ENCODE measurements at places on chromosomes 13 and 19.

GRCh38 chr13:40084934-40085333 lies 429.5 kb downstream of the COG6 start:
- no peak for DNase-seq

DNA sequence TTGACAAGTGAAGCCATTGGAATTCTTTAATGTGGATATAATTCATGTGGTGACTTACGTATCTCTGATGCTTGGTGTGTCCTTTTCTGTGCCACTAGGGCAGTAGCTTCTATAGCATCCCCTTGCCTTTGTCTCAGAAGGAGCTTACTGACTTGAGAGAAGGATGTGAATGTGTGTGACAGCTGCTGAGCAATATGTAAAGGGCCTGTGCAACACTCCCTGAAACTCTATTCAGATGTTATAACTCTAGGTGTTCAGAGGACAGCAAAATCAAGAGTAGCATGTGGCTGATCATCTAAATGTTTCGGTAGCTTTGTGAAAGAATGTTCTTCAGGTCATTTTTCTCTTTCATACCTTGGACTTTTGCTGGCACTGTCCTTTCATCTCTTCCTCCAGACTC lies 189.5 kb downstream of the LMO7 start:
- DNase-seq = no peak

- DNase-seq = no peak
Measured at GRCh38 chr19:18301718-18302111, 20.3 kb upstream of the JUND start.

GRCh38 chr19:610801-611480 lies 21.3 kb downstream of the HCN2 start:
- DNase-seq = peak; percentile 54

- no peak for DNase-seq
Measured at GRCh38 chr13:46647512-46648065, 94.6 kb downstream of the LRCH1 start.

GRCh38 chr13:51501096-51501495 lies 48.3 kb upstream of the INTS6 start:
- DNase-seq = no peak

GRCh38 chr19:5454743-5455142 lies 474 bp upstream of the ZNRF4 start:
- no peak for DNase-seq

- no peak for DNase-seq
Measured at GRCh38 chr19:28332886-28333285, 880.1 kb downstream of the UQCRFS1 start.

GRCh38 chr13:55245005-55245644 lies 1895.6 kb upstream of the PRR20A start:
- no peak for DNase-seq

DNA sequence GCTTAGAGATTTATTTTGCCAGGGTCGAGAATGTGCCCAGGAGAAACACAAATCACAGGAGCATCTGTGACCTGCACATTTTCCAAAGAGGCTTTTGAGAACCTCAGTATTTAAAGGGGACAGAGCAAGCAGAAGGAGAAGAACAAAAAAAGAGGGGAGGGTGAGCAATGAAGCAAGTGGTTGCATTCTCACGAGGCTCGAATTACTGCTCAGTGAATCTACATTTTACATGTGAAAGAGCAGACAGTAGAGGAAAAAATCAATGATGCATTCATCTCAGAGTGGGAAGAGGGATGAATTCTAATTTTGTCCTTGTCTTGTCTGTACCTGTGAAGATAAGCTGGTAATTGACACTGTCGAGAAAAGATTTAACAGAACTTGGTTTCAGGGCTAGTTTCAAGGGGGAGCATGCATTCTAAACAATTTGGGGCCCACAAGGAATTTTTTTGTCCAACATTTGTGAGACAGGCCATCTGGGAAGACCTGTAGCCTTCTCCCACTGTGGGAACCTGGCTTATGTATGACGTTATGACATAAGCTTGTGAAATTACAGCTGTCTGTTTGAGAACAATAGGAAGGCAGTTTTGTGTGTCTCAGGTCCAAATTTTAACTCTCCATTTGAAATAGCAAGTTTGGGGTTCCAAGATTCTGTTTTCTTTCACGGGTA lies 855.1 kb downstream of the SLITRK5 start:
- no peak for DNase-seq

GRCh38 chr13:113232208-113233003 lies 23.0 kb downstream of the CUL4A start:
- no peak for DNase-seq

DNA sequence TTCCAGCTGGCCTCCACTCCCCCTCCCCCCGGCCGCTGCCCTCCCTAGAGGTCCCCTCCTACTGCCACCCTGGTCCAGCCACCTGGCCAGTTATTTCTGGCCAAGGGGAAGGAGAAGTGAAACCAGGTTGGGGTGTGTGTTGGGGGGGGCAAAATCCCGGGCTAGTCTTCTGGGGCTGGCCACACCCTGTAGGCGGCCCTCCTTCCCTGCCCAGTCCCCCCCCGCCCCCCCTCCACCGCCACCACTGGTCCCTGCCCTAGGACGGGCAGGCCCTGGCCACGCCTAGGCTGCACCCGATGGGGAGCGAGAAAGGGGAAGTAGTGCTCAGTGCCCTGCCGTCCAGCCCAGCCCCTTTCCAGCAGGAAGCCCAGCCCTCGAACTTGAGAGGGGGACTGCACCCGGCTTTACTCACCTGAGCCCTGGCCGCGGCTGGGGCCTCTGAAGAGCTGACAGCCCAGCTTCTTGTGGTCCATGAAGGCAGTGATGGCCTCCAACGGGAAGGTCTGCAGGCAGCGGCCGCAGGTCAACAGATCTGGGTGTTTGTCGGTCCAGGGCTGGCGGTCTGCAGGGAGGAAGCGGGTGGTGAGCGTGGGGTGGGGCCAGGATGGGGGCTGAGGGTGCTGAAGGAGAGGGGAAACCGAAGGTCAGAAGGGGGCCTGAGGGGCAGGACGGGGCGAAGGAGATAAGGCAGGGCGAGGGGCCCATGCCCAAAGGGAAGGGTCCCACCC lies 813 bp downstream of the ZNF296 start:
- peak; percentile 92 for DNase-seq

- DNase-seq = no peak
Measured at GRCh38 chr19:51450730-51451307, 7.4 kb downstream of the SIGLEC8 start.

DNA sequence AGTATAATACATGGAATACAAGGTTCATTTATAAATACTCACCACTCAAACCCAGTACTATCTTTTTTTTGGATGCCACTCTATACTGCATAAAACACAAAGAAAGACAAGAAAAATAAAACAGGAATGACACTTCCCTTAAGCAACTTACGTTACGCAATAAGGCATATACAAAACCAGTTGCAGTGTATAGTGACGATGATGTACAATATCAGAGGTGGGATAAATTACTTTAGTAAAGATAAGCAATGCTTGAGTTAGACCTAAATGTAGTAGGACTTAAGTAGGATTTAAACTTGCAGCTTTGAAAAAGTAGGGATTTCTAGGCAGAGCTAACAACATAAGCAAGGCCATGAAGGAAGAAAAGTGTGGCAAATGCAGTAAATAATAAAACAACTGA lies 374.9 kb downstream of the SPRY2 start:
- no peak for DNase-seq

DNA sequence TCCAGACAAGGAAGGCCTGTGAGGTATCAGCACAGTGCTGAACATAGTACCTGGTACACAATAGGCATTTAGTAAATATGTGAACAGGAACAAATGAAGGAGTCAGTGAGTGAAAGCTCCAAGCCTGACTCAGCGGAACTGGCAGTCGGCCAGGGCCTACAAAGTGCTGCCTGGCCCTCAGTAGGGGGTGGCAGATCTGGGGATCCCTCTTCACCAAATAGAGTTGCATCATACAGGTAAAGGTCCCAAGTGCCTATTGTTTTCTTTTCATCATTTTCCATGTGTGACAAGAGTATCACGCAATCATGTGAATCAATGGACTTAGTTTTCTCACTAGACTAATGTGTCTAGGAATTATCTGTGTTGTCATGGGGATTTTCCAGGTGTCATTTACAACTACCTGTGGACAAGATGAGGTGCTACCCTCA lies 9.2 kb downstream of the CYP2B6 start:
- peak; percentile 48 for DNase-seq

- no peak for DNase-seq
Measured at GRCh38 chr13:43510956-43511901, 275.5 kb downstream of the ENOX1 start.

DNA sequence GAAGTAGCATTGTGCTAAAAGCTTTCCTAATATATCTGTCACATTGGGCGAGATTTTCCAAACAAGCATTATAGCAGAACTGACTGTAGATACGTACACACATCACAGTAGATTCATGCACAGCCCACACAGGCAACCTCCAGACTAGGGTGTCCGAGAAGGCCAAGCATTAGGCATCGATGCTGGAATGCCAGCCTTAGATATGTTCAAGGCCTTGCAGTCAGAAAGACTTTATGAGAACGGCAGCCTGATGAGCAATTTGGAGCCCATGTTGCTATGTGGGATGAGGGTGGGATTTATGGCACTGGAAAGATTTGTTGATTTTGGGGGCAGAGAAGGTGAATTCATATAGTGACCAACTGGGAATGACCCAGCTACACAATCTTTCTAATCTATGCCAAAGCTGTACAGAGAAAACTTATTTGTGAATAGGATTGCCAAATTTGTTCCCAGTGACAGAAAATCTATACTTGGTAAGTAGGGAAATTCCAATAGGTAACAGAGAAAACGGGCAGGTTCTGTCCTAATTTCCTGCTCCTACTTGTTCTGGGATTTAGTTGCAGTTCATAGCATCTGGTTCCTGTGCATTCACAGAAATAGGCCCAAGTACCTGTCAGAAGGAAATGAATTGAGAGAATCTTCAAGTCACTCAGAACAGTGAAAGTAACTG lies 31.0 kb upstream of the SPRY2 start:
- DNase-seq = no peak

- DNase-seq = peak; percentile 39
Measured at GRCh38 chr13:20161275-20161950, 561 bp upstream of the GJA3 start.

- peak; percentile 71 for DNase-seq
Measured at GRCh38 chr13:27830010-27830409, 37.7 kb downstream of the GSX1 start.

- DNase-seq = no peak
Measured at GRCh38 chr13:54660277-54660676, 1631.7 kb downstream of the OLFM4 start.

DNA sequence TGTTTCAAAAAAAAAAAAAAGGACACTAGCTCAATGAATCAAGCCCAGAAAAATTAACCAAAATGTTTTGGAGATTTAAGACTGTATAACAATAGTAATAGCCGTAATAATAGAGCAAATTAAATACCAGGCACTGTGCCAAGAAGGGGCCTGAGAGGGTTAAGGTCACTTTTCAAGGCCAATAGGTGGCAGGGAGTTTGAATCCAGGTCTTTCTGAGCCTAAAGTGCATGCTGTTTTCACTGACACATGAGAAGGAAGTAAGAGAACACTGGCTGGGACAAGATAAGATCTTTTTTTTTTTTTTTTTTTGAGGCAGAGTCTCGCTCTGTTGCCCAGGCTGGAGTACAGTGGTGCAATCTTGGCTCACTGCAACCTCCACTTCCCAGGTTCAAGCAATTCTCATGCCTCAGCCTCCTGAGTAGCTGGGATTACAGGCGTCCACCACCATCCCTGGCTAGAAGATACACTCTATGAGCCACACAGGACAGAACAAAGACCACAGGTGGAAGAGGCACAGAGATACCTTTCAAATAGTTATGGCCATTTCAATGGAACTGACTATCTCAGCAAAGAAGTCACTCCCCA lies 7.7 kb downstream of the FFAR2 start:
- no peak for DNase-seq

DNA sequence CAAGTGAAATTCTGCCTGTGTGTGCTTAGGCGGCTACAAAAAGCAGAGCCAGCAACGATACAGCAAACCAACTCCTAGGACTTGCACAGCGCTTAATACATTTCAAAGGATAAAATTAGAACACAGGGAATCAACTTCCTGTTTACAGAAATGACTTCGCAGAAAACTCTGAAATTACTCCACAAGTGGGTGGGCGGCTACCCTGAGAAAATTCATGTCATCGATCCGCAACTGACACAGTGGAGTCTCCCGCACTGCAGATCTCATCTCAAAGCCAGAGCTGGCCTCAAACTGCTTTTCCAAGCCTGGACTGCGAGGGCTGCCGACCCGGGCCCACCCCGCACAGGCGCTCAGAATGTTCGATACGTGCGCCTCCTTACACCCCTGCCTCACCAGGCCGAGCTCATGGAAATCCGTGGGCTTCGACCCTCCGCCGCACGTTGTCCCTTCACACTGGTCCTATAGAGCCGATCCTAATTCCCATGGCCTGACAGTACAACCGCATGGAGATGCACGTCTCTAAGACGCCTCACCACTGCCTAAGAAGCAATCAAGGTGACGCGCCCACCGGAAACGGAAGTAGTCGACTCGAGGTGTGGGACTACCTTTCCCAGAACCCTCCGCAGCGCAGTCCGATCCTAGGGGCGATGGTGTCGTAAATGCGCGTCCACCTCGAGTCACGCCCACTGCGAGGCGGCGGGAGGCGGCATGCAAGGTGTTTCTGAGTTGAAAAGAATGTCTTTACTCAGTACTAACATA lies at the start of gene ZNF229:
Gene ZNF229, minus strand, starts transcription at position 557 of the 759 bp plus-strand sequence. CDS start 5,625 bp downstream, outside the sequence.
- DNase-seq = peak; percentile 72

- DNase-seq = peak; percentile 79
Measured at GRCh38 chr19:33273881-33274662, 28.3 kb downstream of the CEBPA start.

- DNase-seq = no peak
Measured at GRCh38 chr19:19181488-19181998, 10.4 kb downstream of the BORCS8 start.

- DNase-seq = no peak
Measured at GRCh38 chr13:93673885-93674284, 447.3 kb downstream of the GPC6 start.

DNA sequence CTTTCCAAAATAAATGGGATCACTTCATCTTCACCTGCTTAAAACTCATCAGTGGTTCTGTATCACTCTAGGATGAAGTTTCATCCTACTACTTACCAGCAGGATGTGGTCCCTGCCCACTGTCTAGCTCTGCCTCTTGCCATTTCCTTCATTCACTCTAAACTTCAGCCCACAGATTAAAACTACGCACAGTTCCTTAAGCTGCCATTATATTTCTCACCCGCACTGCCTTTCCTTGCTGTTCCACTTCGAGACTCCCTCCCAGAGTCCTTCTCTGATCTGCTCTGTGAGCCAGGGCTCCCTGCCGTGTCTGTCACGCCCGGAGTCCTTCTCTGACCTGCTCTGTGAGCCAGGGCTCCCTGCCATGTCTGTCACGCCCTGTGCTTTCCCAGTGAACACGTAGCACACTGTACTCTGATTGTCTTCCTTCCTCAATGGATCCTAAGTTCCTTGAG lies 52.0 kb upstream of the NPAS1 start:
- DNase-seq = peak; percentile 74

GRCh38 chr19:48696353-48697010 lies 711 bp downstream of the FUT2 start:
- DNase-seq = peak; percentile 41

GRCh38 chr19:29967623-29968022 lies 25.6 kb downstream of the URI1 start:
- DNase-seq = no peak
